ENCODE measurements at places on chromosomes 1 and 21.

DNA sequence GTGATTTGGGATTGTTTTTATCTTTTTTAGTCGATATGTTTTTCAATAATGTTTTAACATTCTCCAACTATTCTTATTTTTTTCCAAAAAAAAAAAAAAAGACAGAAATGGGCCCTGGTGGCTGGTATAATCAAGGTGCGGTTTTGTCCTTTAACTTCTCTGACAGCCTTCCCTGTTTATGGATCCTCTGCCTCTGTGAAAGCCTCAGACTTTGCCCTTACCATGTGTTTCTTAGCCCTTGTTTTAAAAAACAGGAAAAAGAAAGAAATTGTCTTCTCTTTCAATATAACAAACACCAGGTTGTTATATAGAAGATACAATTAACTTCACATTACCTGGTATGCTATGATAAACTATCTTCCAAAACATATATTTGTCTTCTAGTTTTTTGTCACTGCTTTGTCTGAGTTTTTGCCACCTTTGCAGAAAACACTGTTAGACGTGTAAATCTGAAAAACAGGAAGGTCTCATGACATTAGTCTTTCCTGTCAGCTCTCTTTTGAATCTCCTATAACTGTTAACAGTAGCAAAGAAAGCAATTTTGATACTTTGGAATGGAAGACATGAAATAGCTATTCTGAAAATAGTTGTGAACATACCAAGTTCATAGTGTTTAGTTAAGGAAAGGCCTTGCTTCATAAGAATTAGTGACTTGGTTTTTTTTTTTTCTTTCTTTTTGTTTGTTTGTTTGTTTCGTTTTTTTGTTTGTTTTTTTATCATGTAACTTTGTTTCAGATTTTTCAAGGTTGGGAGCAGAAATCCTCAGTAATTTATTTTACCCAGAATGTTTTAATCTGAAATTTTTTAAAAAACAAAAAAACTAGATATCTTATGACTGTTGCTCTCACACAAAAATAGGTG is 31.7 kb upstream of the CACYBP start:
- peak overlapping the region; percentile 94 for H3K27ac ChIP-seq
- DNase-seq: no peak
- H3K4me3 ChIP-seq: peak overlapping the region; percentile 70
- peaks cover 29% of the 10 kb centered on the region for H3K36me3 ChIP-seq
- H3K27me3 ChIP-seq: no peaks in the 10 kb centered on the region

GRCh38 chr1:36963006-36963405 is 71.3 kb downstream of the GRIK3 start:
- H3K27me3 ChIP-seq: no peaks in the 10 kb centered on the region
- H3K4me3 ChIP-seq: no peak overlapping the region
- H3K4me1 ChIP-seq: no peaks in the 10 kb centered on the region
- no peaks in the 10 kb centered on the region for H3K36me3 ChIP-seq
- H3K27ac ChIP-seq: no peak overlapping the region
- no peak for DNase-seq

DNA sequence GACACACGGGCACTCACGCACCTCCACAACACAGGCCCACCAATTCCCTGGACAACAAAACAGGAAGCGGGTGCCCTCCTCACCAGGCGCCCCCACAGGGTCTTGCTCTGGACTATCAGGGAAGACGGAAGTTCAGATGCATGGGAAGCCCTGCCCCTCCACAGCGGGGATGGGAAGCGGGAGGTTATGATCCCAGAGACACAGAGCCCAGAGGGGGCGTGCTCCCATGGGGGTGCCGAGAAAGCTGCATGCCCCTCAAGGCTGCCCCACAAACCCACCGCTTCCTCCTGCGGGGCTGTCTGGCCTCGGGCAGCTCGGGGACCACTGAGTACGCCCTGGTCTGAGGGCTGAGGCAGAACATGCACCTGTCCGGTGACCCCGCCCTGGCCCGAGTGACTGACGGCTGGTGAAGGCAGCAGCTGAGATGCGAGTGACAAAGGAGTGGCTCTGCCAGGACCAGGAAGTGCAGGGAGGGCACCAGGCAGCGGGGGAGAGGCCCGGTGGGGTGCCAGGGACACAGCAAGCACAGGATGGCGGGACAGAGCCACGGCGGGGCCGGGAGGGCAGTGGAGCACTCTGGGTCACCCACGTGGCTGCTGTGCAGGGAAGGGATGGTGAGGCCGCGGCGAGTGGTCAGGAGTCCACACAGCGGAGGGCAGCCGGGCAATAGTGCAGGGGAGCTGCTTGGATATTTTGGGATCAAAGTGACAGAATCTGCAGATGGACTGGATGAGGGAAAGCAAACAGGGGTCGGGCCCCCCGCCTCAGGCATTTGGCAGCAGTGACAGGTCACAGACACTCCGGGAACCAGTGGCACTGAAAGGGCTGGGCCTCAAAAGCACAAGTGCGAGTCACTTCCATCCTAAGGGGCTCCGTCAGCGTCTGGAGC is 18.6 kb downstream of the NADK start:
- H3K36me3 ChIP-seq: peaks cover 29% of the 10 kb centered on the region
- no peak overlapping the region for H3K4me3 ChIP-seq
- no peaks in the 10 kb centered on the region for H3K4me1 ChIP-seq

GRCh38 chr1:199151634-199152425 is 513.0 kb downstream of the PTPRC start:
- H3K4me3 ChIP-seq: no peak overlapping the region
- no peak for DNase-seq
- H3K27me3 ChIP-seq: peaks cover 6% of the 10 kb centered on the region
- no peaks in the 10 kb centered on the region for H3K4me1 ChIP-seq
- no peaks in the 10 kb centered on the region for H3K36me3 ChIP-seq

GRCh38 chr1:85617633-85618100 is 37.1 kb downstream of the CCN1 start:
- H3K4me1 ChIP-seq: peaks cover 2% of the 10 kb centered on the region
- no peaks in the 10 kb centered on the region for H3K27me3 ChIP-seq

DNA sequence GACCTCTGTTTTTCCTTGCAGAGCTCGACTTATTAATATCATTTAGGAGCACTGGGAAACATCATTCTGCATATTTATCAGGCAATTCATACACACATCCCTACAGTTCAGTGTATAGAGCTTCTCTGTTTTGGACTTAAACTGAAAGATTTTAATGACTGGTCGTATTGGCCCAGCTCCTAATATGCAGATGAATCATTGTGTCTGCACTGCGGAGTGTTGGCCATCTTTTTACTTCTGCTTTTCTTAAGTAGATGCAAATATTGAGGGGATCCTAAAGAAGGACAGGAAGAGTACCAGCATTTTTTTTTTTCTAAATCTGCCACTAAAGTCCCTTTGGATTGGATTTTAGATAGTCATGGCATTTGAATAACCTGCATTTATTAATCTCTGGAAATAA is 154.8 kb downstream of the BACH1 start:
- H3K27ac ChIP-seq: no peak overlapping the region
- no peak overlapping the region for H3K4me3 ChIP-seq
- no peaks in the 10 kb centered on the region for H3K27me3 ChIP-seq

DNA sequence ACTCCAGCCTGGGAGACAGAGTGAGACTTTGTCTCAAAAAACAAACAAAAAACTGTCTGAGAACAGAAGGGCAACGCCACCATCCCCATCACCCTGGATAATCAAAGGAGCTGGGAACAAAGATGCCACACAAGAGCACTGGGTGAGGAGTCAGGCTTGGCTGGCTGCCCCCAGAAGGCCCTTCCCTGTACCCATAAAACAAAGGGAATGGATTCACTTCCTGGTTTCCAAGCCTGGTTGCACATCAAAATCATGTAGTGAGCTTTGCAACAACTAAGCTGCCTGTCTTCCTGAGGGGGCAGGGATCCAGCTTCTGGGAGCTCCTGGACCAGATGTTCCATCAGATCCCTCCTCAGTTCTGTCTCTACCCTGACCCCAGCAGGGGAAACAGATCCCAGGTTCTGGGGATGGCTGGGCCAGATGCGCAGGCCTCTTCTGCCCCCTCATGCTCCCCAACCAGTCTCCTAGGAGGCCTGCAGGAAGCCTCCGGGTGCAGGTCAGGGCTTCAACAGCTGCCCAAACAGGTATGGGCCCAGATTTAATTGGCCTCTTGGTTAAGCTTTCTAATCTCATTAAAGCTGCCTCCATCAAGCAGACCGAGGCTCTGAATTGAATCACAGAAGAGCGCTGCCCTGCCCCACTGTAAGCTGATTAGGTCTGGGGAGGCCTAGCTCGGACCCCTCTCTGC is 97.8 kb downstream of the MRPL37 start:
- H3K36me3 ChIP-seq: peaks cover 4% of the 10 kb centered on the region
- no peak for DNase-seq
- H3K4me1 ChIP-seq: peaks cover 55% of the 10 kb centered on the region
- H3K27me3 ChIP-seq: no peaks in the 10 kb centered on the region
- no peak overlapping the region for H3K27ac ChIP-seq
- H3K4me3 ChIP-seq: no peak overlapping the region

GRCh38 chr1:1550591-1551432 is 10.4 kb upstream of the TMEM240 start:
- H3K36me3 ChIP-seq: peaks cover 5% of the 10 kb centered on the region
- no peak overlapping the region for H3K4me3 ChIP-seq
- no peak overlapping the region for H3K27ac ChIP-seq
- no peak for DNase-seq

DNA sequence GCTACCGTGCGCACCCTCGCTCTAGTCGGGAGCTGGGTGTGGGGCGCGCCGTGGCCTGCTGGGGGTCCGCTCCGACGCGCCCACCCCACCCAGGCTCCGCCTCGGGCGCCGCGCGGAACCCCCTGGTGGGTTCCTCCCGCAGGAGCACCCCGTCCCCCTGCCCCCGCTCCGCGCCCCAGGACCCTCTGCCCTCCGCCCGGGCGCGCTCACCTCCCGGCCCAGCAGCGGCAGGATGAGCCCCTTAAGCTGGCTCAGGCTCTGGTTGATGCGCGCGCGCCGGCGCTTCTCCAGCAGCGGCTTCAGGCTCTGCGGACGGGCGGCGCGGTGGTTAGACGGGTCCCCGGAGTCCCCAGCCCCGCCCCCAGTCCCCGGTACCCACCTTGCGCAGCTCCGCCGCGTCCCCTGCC is 319 bp downstream of the HES2 start:
- no peak overlapping the region for H3K27ac ChIP-seq
- DNase-seq: peak; percentile 42
- peaks cover 32% of the 10 kb centered on the region for H3K4me1 ChIP-seq
- peaks cover 100% of the 10 kb centered on the region for H3K27me3 ChIP-seq

DNA sequence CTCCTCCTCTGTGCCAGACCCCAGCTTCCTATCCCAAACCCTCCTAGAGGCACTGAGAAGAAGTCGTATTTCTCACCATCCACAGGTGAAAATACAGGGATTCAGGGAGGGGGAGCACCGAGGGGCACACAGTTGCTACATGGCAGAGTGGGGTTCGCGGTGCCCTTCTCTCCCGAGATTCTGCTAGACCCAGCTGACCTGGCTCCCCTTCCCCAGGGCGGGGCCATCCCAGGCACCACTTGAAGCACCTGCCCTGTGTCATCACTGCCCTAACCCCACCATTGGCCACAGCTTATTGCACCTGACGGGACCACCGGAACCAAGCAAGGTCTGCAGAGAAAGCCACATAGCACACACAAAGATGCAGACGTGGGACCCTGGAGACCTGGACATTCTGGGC is 30.5 kb downstream of the SDC3 start:
- H3K27ac ChIP-seq: no peak overlapping the region
- H3K4me3 ChIP-seq: no peak overlapping the region
- no peak for DNase-seq
- H3K36me3 ChIP-seq: no peaks in the 10 kb centered on the region

- no peak overlapping the region for H3K27ac ChIP-seq
- H3K4me3 ChIP-seq: no peak overlapping the region
- no peaks in the 10 kb centered on the region for H3K27me3 ChIP-seq
- DNase-seq: no peak
Measured at GRCh38 chr21:35005560-35006224, 43.4 kb downstream of the RUNX1 start.

DNA sequence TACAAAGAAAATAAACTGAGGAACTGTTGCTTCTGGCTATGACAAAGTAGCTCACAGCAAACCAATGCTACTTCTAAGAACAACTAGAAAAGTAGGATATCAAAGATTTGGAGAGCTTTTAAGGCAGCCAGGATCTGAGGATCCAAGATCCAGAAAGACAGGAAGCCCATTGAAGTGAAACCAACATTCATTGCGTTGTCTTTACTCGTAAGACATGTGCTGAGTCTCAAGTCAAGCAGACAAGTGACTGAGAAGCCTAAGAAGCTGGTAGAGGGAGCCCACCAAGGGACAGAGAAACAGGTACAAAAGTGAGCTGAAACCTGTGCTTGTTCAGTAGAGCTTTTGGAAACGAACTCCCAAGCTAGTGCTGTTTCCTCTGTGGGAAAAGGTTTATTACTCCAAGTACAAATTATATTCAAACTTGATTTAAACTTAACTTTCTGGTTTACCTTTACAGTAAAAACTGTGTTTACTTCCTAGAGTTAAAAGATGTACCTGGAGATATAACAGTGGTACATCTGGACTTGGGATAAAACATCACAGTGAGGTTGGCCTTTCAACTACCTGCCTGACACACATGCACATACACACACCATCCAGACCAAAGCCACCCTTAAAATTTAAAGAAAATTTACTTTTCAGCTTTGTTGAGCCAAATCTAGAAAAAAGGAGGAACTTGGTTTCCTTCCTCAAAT is 41.2 kb downstream of the NME7 start:
- no peak overlapping the region for H3K27ac ChIP-seq
- H3K4me1 ChIP-seq: no peaks in the 10 kb centered on the region
- no peak for DNase-seq
- H3K27me3 ChIP-seq: no peaks in the 10 kb centered on the region
- H3K36me3 ChIP-seq: peaks cover 5% of the 10 kb centered on the region

GRCh38 chr1:17566892-17567291 is 27.4 kb downstream of the ARHGEF10L start:
- no peak overlapping the region for H3K4me3 ChIP-seq
- H3K4me1 ChIP-seq: no peaks in the 10 kb centered on the region
- H3K36me3 ChIP-seq: no peaks in the 10 kb centered on the region
- H3K27me3 ChIP-seq: peaks cover 29% of the 10 kb centered on the region
- no peak for DNase-seq
- no peak overlapping the region for H3K27ac ChIP-seq

DNA sequence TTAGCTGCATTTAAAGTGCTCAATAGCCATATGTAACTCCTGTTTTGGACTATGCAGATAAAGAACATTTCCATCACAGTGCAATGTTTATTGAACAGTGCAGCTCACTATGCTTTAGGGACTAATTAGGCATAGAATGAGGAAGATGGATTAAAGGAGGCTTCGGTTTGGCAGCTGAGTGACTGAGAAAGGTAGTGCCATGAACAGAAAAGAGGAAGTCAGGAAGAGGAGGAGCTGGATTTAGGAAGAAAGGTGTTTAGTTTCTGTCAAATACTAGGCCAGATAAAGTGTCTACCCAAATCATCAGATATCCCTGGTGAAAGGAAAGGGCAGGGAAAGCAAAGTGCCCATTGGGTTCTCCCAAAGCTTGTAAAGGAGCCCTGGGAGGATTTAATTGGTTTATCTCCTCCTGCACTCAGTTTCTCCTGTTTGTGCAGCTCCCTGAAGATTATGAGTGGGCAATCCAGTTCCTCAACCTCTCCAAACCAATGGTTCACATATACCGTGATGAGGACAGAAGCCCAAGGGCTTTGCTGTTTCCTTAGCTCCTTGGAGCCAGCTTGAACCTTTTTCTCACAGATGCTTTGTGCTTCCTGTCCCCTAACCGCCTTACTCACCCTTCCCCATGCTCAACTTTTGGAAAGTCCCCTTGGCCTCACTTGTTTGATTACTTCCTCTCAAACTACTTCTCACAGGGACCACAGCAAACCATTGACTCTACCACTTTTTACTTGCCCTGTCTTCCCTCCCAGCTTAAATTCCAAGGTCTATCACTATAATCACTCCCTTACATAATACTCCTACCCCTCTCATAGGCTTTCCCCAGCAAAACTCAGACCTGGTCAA is 3.5 kb upstream of the RAP1A start:
- peaks cover 12% of the 10 kb centered on the region for H3K36me3 ChIP-seq
- peak overlapping the region; percentile 90 for H3K27ac ChIP-seq
- no peaks in the 10 kb centered on the region for H3K27me3 ChIP-seq
- peak overlapping the region; percentile 16 for H3K4me3 ChIP-seq
- DNase-seq: peak; percentile 64
- peaks cover 48% of the 10 kb centered on the region for H3K4me1 ChIP-seq
